ENCODE measurements at places on chromosomes 11 and 22.

GRCh38 chr22:47995718-47996117 is 1233.3 kb downstream of the TBC1D22A start:
- DNase-seq: no peak

DNA sequence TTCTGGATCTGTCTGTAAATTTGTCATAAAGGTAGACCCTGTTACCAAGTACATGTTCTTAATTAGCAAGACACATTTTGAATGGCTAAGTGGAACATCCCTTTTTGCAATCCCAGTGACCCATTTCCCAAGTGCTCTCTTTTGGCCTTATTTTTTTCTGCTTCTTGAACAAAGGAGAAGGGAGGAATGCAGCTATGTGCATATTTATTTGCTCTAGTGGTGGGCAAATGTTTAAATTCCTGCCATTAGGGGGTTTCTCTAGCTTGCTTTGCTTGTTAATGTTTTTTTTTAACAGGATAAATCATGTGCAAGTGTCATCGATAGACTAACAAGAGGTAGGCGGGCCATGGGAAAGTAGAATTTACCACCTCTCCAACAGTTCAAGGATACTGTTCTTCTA is 135.7 kb downstream of the COMMD9 start:
- DNase-seq: no peak

DNA sequence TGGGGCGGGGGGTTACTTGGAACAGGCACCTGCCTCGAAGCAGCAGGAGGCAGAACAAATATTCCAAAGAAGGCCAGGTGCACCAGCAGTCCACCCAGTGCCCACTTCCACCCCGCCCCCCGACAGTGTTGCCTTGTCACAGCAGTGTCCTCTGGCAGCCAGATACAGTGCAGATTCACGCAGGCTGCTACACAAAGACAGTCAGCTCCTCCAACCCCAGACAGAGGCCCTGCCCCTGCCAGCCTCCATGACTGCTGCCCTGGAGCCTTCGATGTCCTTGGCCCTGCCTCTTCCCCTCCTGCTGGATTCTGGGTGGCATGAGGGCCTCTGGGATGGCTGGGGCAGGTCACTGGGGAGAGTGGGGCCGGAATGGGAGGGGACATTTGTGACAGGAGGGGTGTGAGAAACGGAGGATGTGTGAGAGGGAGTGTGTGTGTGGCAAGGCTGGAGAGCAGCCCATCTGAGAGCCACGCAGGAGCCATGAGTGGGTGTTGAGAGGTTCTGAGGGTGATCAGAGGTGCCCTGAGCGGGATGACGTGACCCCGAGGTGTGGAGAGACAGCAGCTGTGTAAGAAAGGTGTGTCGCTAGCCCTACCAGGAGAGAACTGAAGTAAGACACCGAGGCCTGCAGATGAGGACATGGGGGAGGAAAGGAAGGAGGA is 173.7 kb downstream of the CEP164 start:
- no peak for DNase-seq

DNA sequence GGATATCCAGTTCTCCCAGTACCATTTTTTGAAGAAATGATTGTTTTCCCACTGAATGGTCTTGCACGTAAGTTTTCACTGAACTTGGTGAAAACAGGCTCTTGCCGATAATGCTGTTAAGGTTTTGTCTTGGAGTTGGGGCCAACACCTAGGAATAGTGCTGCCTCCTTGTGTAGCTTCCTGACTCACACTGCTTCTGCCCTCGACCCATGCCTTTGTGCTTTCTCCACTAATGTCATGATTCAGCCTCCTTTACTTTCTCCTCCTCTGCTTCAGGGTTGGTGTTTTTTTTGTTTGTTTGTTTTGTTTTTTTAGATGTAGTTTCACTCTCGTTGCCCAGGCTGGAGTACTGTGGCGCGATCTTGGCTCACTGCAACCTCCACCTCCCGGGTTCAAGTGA is 30.2 kb downstream of the SLC5A1 start:
- DNase-seq: no peak

DNA sequence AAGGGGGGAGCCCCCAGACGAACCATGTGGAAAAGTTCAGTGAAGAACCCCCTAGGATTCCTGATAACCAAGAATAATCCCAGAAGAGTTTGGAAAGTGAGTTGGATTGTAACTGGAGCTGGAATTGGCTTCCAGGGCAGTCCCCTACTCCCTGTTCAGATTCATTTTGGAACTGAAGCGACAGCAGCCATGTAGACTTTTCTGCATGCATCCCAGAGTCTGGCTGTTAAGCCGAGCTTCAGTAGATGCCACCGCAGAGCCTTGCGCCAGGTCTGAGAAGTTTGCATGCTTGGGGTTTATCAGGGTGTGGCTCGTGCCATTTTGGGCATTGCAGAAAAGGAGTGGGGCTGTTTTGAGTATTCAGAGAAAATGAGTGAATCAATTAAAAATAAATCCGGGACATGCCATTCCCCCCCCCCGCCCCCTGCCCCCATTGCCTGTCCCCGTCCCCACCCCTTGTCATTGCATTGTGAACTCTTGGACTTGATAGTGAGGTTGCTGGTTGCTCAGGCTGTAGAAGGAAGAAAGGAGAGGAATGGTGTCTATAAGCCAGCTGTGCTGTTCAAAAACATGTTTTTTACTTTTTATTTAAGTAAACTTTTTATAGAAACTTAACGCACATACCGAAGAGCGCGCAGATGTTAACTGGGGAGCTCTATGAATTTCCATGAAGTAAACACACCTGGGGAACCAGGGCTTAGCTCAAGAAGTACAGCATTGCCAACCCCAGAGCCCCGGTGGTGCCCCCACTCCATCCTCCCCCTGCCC is 71.2 kb downstream of the LDLRAD3 start:
- DNase-seq: no peak

GRCh38 chr11:93166862-93167261 is 30.9 kb downstream of the SLC36A4 start:
- no peak for DNase-seq
